Glomerular endothelial cell (primary cell): ENCODE measurements at places on chromosomes 7 and 10. TPM values are rescaled to one million over a fixed set of nuclear protein-coding genes. Genes with fewer than 3 reads are reported as not detected.

DNA sequence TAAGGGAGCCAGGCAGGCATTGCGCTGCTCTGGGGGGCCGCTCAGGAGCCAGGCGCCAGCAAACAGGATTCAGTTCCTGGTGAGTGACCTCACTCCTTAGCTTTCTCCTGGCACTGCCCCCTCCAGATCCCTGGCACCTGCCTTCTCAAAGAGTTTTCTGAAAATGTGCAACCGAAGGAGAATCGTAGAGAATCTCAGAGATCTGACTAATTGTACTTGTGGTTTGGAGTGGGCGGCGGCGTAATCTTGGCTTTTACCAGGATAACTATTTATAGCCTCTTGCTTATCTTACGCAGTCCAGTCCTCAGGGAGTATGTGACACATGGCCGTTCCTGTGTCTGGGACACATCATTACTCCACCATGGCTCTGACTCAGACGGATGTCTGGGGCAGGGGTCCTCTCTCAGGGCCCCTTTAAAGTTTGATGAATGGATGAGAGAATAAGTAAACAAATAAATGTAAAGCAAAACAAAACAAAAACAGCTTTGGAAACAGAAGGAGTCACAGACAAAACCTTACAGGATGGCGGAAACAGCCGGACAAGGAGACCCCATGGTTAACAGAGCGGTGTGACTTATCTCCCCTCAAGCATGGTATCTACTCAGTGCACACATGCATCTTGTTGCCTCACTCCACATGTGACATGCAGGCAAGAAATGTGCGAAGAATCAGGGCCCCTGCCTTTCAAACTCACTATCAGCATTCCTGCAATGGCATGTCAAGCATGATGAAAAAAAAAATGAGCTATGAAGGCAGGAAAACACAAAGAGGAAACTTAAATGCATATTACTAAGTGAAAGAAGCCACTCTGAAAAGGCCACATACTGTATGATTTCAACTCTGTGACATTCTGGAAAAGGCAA lies 99.7 kb downstream of the TNS3 start:
- DNase-seq = no peak

GHRHR gene
- not detected in 2 replicates for total RNA-seq

CALHM3 gene
- not detected in 2 replicates for total RNA-seq

PTPN20 gene
- 0.12 and 0.39 TPM in 2 replicates for total RNA-seq

- DNase-seq = no peak
Measured at GRCh38 chr10:102900006-102900405, 18.1 kb upstream of the CNNM2 start.

DNA sequence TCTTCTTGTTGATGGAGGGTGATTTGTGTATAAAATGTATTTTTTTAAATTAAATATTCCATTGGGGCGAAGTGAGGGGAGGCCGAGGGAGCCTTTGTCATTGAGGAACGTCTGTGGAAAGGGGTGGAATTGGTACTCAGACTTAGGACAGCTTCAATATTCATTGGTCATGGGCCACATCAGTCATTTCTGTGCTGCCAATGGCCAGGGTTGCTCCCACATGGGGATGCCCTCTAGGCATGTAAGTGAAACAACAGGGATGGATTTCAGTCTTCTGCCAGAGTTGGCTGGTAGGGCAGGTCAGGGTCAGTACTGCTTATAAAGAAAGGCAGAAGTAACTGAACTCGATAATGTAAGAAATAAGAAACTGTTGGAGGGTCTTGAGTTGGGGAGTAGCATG lies 47.2 kb downstream of the NEURL1 start:
- DNase-seq = no peak

DNA sequence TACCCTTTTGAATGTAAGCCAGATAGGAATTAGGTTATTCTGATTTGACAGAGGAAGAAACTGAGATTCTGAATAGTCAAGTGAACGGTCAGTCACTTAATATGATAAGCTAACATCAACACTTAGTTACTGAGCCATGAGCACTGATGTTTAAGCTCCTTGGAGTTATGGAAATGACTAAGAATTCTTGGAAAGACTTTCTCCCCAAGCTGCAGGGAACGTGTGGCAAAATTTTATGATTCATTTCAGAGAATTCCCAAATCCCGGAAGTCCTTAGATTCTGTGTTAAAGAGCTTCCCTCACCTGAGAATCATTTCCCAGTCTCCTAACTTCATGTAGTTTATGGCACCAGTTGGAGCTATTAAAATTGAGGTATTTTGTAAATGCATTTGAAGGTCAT lies 330.9 kb downstream of the XPNPEP1 start:
- no peak for DNase-seq

CBLL1 gene
- total RNA-seq = 14.6 and 22.3 TPM in 2 replicates

DNA sequence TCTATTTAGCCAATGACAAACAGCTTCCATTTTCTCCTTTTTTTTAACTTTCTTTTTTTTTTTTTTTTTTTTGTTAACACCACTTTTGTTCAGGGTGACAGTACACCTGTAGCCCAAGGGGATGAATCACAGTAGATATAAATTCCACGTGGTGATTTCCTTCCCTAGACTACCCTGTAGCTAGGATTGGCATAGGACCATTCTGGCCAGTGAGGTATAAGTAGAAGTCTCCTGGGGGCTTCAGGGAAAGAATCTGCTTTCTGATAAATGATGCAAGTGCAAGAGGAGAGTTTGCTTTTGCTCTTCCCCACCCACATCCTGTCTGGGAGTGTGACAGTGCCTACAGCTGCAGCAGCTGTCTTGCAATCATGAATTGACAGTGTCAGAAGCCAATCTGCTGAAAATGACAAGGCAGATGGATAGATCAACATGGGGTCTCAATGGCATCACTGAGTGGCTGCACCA lies 63.2 kb upstream of the TOMM7 start:
- DNase-seq = no peak

DNA sequence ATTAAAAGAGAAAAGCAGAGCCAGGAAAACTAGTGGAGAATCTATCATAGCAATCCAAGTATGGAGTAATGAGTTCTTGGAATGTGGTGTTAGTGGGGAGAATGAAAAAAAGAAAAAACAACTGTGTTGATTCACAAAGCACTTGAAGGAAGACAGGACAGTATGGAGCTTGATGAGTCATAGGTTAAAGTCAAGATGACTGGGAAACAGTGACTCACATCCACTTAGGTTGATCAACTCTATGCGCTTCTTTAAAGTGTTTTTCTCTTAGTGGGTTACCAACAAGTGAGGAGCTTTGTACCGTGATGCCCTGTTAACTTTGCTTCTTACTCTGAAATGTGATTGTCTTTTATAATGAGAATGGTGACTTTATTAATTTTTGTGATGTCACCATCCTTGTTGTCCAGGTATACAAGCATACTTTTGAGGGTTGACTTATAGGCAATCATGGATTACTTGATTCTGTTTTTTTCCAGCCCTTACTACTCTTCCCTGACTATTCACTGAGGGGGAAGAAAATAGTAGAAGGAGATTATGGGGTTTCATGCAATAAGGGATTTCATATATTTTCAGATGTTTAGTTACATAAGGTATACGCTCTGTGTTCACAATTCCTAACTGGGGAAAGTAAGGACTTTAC lies 32.1 kb upstream of the MDFIC start:
- peak; percentile 68 for DNase-seq

DNA sequence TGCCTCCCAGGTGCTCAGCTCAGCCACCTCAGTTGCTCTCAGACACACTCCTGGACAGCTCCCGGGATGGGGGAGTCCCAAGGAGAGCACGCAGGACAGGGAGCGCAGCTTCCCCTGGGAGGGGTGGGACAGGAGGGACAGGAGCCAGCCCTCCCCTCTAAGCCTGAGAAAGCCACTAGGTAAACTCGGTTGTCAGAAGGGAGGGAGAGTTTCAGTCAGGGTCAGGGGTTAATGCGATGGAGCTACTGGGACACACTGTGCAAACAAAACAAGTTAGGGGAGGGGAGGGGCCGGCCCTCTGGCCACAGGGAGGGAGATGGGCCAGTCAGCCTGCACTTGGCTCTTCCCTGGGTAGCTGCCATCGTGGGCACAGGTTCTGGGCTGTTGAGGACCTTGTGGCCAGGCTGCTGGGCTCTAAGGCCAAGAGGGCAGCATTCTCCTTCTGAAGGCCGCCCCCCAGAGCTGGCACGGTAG lies 31.1 kb downstream of the KAZALD1 start:
- DNase-seq = no peak

DNA sequence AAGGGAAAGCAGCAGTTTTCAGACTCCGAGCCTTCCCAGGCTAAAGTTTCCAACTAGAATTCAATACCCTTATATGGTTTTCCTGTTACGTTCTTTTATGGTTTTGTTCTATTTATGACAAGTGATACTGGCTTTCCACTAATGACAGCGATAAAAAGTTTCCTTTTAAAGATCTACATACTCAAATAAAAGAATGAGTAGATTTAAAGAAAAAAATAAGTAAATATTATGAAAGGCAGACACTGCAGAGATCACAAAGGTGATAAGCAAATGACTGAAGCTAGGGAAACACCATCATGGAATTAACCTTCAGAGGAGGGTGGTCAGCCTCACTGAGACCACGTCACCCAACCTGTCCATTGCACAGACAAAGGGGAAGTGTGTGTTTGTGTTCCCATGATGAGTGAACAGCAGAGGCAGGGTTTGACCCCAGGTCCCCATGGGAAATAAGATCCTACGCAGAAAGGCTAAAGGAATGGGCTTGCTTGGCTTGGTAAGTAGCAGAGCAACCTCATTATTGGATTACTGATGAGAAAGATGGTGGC lies 4.0 kb downstream of the VSIR start:
- peak; percentile 76 for DNase-seq

GRCh38 chr10:16891375-16892313 lies 74.4 kb upstream of the RSU1 start:
- DNase-seq = no peak

- DNase-seq = no peak
Measured at GRCh38 chr7:145645135-145645515, 471.5 kb upstream of the CNTNAP2 start.

- no peak for DNase-seq
Measured at GRCh38 chr7:73815436-73815835, 15.4 kb upstream of the CLDN4 start.

GRCh38 chr10:114095559-114096337 lies 52.1 kb downstream of the ADRB1 start:
- no peak for DNase-seq

GRCh38 chr7:116922545-116922944 lies 30.8 kb upstream of the ST7 start:
- DNase-seq = no peak

- peak; percentile 22 for DNase-seq
Measured at GRCh38 chr10:47340608-47341170, 7.5 kb upstream of the RBP3 start.

UNC5B gene
- 19.5 and 69.5 TPM in 2 replicates for total RNA-seq

GRCh38 chr7:112212571-112212970 lies 6.1 kb downstream of the ZNF277 start:
- DNase-seq = no peak

DNA sequence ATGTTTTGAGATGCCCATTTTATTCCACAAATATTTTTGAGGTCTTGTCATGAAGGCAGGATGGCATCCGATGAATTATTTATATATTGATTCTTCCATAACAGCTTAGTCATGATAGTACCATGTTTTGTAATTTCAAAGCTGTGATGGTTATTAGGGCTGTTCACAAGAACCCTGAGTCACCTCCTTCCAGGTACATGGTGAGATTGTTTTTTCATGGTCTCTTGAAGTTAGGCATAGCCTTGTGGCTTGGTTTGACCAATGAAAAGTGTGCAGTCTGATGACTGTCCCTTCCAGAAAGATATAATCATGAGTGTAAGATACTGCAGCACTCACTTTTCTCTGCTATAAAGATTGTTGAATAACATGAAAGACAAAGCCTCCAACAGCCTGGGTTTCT lies 274.8 kb downstream of the FGFR2 start:
- DNase-seq = no peak

GRCh38 chr7:10632712-10633111 lies 341.0 kb upstream of the PHF14 start:
- DNase-seq = no peak

EGFR gene
- total RNA-seq = 16.8 and 21.7 TPM in 2 replicates

DNA sequence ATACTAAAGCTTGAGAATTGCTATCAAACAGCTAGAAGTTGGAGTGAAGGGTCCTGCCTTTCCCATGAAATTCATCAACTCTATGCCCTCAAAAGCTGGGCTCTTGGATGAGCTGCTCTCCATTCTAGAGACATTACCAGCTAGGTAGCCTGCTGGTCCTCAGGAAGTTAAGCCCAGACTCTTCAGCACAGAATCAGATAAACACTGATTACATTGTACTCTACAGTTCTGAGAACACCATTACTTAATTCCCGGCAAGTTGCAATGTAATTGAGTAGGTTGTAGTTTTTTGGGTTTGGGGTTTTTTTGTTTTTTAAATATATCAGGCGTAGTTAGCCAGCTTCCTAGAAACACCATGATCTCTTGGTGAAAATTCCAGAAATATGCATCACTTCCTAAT lies 84.1 kb upstream of the PIK3CG start:
- DNase-seq = no peak

DNA sequence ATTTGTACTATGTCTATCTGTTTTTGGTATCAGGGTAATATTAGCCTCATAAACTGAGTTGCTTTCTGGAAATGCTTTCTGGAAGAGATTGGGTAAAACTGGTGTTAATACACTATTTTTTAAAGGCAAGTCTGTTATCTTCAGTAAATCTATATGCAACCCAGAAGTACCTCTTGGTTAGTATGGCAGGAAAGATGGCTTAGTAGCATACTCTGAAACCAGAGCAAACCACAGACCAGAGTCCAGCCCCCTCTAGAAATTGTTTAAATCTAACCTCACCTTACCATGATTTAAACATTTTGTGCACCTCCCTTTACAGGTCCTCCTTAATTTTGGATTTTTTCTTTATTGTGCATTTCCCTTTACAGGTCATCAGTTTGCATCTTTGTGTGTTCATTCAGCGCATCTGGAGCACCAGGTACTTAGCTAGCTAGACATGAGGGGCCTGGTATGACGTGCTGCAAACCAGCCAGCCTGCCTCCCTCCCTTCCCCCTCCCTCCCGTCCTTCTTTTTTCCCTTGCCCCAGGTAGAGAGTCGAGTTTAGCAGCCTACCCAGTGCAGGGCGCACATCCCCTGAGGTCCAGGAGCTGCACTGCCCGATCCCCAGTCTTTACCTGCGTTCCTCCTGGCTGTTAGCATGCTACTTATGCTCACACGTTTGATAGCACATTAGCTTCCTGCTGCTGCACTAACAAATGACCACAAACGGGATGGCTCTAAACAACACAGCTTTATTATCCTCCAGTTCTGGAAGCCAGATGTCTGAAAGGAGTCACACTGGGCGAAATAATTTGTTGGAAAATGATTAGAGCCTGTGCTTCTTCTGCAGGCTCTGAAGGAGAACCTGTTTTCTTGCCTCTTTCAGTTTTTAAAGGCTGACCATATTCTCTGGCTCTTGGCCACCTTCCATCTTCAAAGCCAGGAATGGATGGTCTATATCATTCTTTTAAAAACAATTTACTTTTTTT lies 299.9 kb upstream of the HABP2 start:
- no peak for DNase-seq

DNA sequence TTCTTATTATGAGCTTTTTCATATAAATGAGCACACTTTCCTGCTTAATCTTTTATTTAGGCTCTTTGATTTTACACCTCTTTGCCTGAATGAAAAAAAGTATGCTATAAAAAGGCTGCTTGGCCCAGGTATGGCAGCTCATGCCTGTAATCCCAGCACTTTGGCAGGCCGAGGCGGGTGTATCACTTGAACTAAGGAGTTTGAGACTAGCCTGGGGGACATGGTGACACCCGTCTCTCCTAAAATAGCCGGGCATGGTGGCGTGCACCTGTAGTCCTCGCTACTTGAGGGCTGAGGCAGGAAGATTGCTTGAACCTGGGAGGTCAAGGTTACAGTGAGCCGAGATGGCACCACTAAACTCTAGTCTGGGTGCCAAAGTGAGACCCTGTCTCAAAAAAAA lies 72.9 kb downstream of the DOCK4 start:
- no peak for DNase-seq

MAT1A gene
- total RNA-seq = not detected in 2 replicates

CCL26 gene
- 0.58 TPM in 1 of 2 replicates, not detected in the other for total RNA-seq
